ENCODE measurements at places on chromosomes 7 and 10.

DNA sequence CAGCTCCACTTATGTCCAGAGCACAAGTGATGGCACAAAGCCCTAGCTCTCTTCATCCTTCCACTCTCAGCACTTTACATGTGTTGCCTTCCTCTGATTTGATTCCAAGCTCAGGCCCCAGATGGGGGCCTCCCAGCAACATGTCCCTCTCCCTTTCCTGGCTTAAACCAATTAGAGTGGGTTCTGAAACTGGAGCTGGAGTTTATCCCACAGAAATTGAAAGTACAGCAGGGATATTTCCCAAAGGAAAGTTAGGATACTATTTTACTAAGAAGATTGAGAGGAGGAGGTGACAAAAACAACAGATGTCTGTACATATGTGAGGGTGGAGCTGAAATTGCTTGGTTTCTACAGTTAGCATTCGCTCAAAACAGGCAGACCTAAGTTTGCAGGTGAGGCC is 724.6 kb downstream of the AUTS2 start:
- DNase-seq, result no peak

DNA sequence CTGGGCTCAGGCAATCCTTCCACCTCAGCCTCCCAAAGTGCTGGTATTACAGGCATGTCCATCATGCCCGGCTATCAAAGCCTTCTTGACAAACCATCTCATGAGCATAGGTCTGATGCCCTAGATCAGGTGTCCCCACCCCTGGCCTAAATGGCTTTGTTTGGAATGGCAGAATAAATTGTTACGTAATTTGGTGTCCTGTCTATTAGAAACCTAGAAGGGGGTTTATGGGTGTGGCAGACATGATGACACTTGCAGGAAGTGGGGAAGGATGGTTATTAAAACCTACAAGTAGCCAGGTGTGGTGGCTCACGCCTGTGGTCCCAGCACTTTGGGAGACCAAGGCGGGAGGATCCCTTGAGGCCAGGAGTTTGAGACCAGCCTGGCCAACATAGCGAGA is 38.6 kb upstream of the MKLN1 start:
- DNase-seq, result no peak

- no peak for DNase-seq
Measured at GRCh38 chr7:78516450-78516849, 717.9 kb downstream of the PHTF2 start.

GRCh38 chr7:157150882-157151281 is 12.2 kb downstream of the UBE3C start:
- DNase-seq, result no peak

GRCh38 chr10:117684672-117685211 is 142.2 kb downstream of the EMX2 start:
- DNase-seq, result no peak

Measured in stimulated activated CD8-positive, alpha-beta memory T cell treated with anti-CD3 and anti-CD28 coated beads, Interleukin-4, amount 100 ng/mL, for 48 hours (primary cell).